Inflammatory macrophage treated with lipopolysaccharide for 1 hour (primary cell): ENCODE measurements at places on chromosomes 7 and 10.

- DNase-seq, result peak; percentile 22
These were observed 20.0 kb downstream of the CUBN start for GRCh38 chr10:17109475-17110207.

DNA sequence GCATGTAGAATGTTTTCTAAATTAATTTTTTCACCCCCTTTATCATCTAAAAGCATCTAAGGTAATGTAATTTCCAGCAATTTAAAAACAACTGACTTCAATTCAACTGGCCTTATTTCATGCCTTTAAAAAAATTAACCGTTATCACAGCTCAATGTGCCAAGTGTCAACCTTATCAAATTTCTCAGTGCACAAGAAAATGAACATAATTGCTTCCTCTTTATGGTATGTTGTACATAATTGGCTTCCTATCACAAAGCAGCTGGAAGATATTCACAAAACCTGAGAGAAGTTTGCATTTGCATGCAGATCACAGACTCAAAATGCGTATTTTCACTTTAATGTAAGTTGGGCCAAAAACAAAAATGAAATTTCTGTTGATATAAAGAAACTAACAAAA, 966.4 kb downstream of the GRM8 start:
- no peak for DNase-seq

DNA sequence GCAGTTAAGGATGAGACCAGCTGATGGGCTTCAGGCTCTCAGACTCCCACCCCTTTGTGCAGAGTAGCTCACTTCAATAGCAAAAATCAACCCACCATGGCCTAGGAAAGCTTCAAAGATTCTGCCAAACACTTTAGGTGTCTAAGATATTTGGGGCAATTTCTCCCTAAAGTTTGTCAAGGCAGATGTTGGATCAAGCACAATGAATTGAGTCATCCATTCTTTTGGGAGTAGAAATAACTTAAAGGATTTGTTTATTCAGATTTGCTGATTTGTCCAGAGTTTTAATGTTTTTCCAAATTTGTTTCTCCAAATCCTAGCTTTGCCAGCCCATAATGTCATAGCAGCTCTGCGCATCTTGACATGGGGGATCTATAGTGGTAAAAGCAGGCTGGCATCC, 855.1 kb downstream of the LRMDA start:
- no peak for DNase-seq

- no peak for DNase-seq
These were observed 157.4 kb upstream of the TBX20 start for GRCh38 chr7:35411331-35411730.

GRCh38 chr7:36546331-36546730, 156.7 kb downstream of the ANLN start:
- no peak for DNase-seq
